ENCODE measurements at places on chromosomes 7 and 10.

DNA sequence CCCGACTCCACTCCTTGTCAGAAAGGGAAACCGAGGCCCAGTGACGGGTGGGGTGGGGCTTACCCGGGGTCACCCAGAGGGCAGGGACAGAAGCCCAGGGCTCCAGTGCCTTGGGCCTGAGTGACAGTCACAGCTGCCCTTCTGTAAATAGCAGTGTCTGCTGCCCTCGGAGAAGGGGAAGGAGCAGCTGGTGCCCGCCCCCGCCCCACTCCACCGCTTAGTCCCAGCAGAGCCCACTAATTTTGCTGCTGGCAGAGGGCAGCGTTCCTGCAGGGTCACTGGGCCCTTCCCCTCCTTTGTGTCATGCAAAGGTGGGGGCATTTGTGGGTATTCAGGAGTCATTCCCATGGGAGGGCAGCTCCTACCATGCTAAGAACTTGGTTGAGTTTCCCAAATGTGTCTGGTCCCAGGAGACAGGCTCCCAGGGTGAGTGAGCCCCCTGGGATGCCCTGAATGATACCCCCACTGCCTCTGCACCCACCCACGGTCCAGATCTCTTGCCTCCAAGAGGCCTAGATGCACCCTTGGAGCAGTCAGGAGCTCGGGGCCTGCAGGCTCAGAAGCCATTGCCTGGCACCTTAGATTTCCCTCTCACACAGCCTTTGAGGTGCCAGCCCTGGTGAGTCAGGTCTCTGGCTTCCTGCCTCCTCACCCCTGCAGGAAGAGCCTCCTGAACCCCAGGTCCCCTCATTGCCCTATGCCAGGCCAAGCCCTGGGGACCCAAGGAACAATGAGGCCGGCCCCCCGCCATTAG is 17.2 kb downstream of the SH2B2 start:
- peak; percentile 85 for DNase-seq

DNA sequence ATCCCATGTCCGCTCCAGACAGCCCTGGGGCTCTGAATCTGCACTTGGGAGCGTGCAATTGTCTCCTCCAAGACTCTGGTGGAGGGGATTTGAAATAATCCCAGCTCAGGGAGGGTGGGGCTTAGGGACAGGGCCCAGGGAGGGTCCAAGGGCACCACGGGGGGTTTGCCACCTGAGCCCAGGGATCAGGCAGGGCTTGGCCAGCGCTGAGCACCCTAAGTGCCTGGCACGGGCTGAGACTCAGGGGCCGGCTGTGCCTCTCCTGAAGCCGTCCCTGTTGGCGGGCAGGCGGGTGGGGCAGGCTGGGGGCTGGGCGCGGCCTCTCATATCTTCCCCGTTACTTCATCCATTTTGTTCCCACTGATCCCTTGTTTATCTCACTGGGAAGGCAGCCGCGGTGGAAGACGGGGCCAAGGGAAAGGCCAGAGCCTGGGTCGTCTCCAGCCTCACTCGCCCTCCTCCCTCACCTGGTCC is 41.8 kb upstream of the ELN start:
- DNase-seq: no peak

GRCh38 chr7:118305671-118306070 is 81.2 kb downstream of the ANKRD7 start:
- DNase-seq: no peak

GRCh38 chr7:2710286-2710655 is 22.3 kb downstream of the AMZ1 start:
- no peak for DNase-seq

Data from right hindlimb (tissue), 1 donor.